ENCODE measurements at places on chromosomes 11 and 22. TPM values are rescaled to one million over a fixed set of nuclear protein-coding genes. Genes with fewer than 3 reads are reported as not detected.

DNA sequence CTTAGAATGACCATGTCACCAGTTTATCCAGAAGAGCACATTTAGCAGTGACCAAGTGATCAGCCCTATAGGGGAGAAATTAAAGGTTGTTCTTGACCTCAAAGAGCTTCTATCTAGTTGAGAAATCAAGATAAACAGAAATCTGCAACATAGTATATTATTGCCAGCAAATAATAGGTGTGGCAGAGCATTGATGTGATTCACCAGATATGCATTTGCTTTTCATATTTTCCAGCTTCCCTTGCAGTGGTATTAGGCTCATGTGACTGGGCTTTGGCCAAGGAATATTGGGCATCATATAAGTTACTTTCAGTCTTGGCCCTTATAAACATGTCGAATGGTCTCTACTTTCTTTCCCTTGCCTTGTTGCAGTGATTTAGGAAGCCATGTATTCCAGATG is 34.5 kb downstream of the COMMD9 start:
- H3K27me3 ChIP-seq: no peaks in the 10 kb centered on the region
- no peak for DNase-seq
- no peak overlapping the region for H3K4me3 ChIP-seq

TESMIN gene
- total RNA-seq: 0.24 TPM

DNA sequence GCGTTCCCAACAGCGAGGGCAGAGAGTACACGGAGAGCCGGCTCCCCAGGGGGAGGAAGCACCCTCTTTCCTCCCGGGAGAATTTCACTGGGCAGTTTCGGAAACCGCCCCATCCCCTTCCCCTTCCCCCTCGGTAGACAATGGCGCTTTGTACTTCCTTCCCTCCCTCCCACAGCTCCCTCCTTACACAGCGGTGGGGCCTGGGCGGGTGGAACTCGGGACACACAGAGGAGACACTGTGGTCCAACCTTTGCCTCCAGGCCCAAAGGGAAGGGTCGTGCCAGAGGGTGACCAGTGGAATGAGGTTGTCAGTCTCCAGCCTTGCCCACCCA is 4.3 kb downstream of the SMTN start:
- peak; percentile 27 for DNase-seq
- H3K27ac ChIP-seq: peak overlapping the region; percentile 94
- peaks cover 30% of the 10 kb centered on the region for H3K4me1 ChIP-seq
- H3K4me3 ChIP-seq: peak overlapping the region; percentile 89

GRCh38 chr11:14529951-14530350 is 9.8 kb upstream of the PSMA1 start:
- H3K4me3 ChIP-seq: no peak overlapping the region
- H3K27ac ChIP-seq: no peak overlapping the region
- H3K4me1 ChIP-seq: no peaks in the 10 kb centered on the region
- H3K27me3 ChIP-seq: no peaks in the 10 kb centered on the region
- H3K36me3 ChIP-seq: no peaks in the 10 kb centered on the region

- no peaks in the 10 kb centered on the region for H3K27me3 ChIP-seq
- no peaks in the 10 kb centered on the region for H3K4me1 ChIP-seq
- no peak for DNase-seq
- H3K36me3 ChIP-seq: no peaks in the 10 kb centered on the region
- no peak overlapping the region for H3K27ac ChIP-seq
Observed at GRCh38 chr11:7775689-7776088, 21.1 kb downstream of the OR5P2 start.

OR8H1 gene
- total RNA-seq: not detected

DCDC1 gene
- not detected for total RNA-seq

KCNJ4 gene
- not detected for total RNA-seq

REXO2 gene
- 44.1 TPM for total RNA-seq
